GM12864 (cell line): ENCODE measurements at places on chromosomes 11 and 22.
A peak's percentile ranks its signal among the peaks of the same experiment; 100 is the strongest.

GRCh38 chr11:46537121-46537520, 56.7 kb downstream of the AMBRA1 start:
- no peak for DNase-seq

- no peak for DNase-seq
Measured at GRCh38 chr22:28934026-28934425, 50.7 kb downstream of the ZNRF3 start.

GRCh38 chr11:110196884-110197420, 99.5 kb downstream of the RDX start:
- no peak for DNase-seq

DNA sequence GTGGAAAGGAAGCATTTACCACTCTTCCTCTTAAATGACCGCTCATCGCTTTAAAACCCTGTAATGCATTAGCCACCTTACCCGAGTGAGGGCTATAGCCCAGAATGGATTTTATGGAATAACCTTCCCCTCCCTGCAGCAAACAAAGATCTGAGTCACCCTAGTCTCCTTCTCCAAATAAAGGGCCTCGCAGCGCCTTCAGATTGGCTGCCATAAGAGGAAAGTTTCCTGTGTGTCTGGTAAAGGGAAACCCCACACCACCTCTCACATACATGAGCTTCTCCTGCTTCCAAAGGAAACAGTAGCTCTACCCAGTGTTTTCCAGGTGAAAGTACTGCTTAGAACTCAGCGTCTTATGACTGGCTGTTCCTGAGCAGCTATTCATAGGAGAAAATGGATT, 47.8 kb downstream of the PPP2R1B start:
- no peak for DNase-seq

DNA sequence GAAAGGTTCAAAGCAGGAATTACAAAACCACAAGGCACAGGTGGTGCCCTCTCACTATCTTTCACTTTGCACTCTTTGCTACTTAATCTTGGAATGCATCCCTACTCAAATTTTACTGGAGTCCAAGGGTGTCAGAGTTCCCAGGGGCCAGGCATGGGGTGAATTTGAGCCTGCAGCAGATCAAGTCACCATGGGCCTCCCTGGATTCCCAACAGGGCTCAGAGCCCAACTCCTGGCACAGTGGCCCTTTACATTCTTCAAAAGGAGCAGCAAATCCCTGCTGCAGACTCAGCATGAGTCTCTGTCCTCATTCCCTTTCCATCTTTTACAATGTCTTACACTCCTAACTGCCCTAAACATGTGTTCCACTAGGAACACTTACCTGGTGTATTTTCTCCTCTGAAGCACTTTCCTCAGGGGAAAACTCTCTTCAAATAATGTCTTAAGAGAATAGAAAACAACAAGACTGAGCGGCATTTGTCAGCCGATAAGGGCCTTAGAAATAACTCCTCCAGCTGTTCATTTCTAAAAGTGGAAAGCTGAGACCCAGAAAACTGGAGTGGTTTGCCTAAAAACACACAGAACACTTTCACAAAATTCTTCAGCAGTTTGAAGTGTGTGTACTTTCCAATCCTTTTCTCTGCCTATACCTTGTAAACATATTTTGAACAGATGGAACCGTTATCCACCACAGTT, 596.0 kb downstream of the INSC start:
- DNase-seq, result no peak

- no peak for DNase-seq
Measured at GRCh38 chr11:123086305-123086704, 24.4 kb upstream of the HSPA8 start.

- DNase-seq, result no peak
Measured at GRCh38 chr11:2294926-2295290, 6.8 kb downstream of the C11orf21 start.

- no peak for DNase-seq
Measured at GRCh38 chr22:24140357-24140756, 40.9 kb upstream of the SUSD2 start.

- no peak for DNase-seq
Measured at GRCh38 chr11:9330387-9331384, 16.3 kb upstream of the TMEM41B start.

- DNase-seq, result no peak
Measured at GRCh38 chr11:63445720-63446119, 45.2 kb downstream of the PLAAT5 start.

DNA sequence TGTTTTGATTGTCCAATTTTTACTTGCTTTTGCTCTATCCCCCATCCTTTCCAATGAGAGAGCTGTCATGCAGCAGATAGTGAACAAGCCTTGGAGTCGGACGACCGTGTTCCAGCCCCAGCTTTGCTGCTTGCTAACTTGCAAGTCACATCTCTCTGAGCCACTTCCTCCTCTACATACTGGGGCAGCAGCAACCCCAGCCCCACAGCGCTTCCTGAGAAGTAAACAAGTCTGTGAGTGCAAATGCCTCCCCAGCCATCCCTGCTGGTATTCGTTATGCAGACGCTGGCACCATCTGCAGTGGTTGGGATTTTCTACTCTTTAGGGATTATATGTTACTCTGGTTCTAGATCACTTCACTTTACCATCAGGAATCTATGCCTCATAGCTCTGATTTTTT, 35.0 kb downstream of the TPBGL start:
- no peak for DNase-seq

GRCh38 chr22:20216863-20217499, 51.1 kb downstream of the RTN4R start:
- no peak for DNase-seq

GRCh38 chr22:33111491-33111890, 53.3 kb upstream of the SYN3 start:
- DNase-seq, result no peak

DNA sequence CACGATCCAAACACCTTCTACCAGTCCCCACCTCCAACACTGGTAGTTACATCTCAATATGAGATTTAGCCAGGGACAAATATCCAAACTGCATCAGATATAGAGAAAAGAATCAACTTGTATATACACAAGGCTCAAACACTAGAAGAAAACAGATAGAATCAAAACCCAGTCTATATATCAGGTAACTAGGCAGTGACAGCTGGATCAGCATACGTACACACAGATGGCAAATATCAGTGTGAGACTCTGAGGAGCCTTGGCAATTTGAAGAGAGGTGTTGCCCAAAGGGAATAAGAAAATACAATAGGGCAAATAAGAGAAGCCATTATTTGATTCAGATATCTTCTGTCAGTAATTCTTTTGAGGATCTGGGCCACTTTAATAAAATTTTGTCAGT, 951.3 kb upstream of the CHORDC1 start:
- DNase-seq, result no peak

GRCh38 chr11:71437879-71438278, 10.3 kb downstream of the DHCR7 start:
- no peak for DNase-seq

DNA sequence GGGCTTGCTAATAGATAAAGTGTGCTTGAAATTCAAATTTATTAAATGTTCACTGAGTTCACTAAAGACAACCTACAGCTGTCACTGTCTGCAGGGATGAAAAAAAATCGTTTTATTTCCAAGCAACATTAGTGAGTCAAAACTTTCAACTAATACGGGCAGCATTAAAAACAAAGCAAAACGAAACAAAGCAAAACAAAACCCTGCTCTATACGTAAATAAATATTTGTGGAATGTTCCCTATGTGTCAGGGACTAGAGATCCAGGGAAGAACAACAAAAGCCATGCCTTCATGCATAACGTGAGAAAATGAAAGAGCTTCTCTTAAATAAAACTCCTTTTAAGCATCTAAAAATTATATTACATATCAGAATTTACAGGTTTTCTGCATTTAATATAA, 553 bp downstream of the NAALAD2 start:
- DNase-seq, result no peak

GRCh38 chr11:84922212-84922805, 704.8 kb downstream of the DLG2 start:
- no peak for DNase-seq

GRCh38 chr11:83990160-83990733, 704.1 kb upstream of the CCDC90B start:
- no peak for DNase-seq

GRCh38 chr11:65945941-65946558, 770 bp downstream of the TSGA10IP start:
- DNase-seq, result no peak

GRCh38 chr11:58495906-58496305, 12.0 kb downstream of the OR5B21 start:
- DNase-seq, result no peak

DNA sequence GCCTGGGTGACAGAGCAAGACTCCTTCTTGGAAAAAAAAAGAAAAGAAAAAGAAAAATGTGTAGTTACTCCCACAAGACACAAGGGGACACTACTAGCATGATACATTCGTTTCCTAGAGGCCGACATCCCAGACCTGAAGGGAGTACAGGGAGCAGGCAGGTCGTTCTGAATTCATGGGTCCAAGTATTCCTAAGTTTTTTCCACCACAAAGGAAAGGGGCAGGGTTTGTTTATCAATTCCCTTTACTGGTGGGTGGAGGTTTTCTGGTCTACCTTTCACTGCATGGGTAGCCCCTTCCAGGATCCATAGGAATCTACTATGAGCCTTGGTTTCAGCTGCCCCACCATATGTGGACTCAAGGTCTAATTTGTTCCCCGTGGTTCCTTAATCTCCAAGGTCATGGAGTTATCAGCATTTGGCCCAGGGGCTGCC, 11.8 kb downstream of the TIGD3 start:
- peak; percentile 27 for DNase-seq

- DNase-seq, result no peak
Measured at GRCh38 chr11:47641600-47642098, 710 bp downstream of the MTCH2 start.

DNA sequence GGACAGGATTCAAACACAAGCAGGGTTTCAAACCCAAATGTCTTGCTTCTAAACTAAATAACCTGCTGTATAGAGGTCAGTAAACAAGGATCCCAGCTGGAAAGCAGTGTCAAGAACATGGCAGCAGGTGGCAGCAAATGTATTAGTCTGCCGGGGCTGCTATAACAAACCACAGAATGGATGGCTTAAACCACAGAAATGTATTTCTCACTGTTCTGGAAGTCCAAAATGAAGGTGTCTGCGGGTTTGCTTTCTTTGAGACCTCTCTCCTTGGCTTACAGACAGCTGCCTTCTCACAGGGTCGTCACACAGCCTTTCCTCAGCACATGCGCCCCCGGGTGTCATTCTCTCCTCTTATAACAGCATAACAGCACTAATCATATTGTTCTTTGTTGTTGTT, 65.1 kb upstream of the LRRC55 start:
- peak; percentile 3 for DNase-seq

- DNase-seq, result no peak
Measured at GRCh38 chr11:12485328-12485727, 108.0 kb downstream of the PARVA start.

- no peak for DNase-seq
Measured at GRCh38 chr11:95688015-95688414, 101.6 kb downstream of the FAM76B start.

DNA sequence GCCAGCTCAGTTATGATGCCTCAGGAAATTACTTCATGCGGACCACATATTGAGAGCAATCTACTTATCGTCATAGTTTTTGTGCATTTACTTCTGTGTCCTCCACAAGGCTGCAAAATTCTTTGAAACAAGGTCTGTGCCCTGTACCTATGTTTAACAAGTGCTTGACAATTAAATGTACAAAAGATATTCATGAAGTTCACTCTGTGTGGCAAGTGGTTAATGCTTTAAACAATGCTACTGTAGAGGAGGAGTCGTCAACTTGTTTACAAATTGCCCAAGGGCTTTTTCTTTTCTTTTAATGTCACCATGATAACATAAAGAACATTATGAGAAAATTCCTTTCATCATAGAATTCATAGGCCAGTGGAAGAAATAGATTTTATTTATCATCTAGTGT, 871.5 kb upstream of the CCDC90B start:
- no peak for DNase-seq

- no peak for DNase-seq
Measured at GRCh38 chr11:59418156-59418555, 8.1 kb downstream of the OR5A2 start.

- DNase-seq, result no peak
Measured at GRCh38 chr11:7555052-7555699, 41.4 kb downstream of the PPFIBP2 start.

GRCh38 chr22:39234867-39235687, 9.7 kb downstream of the PDGFB start:
- no peak for DNase-seq

- DNase-seq, result no peak
Measured at GRCh38 chr11:1048375-1049070, 12.0 kb upstream of the MUC6 start.

- no peak for DNase-seq
Measured at GRCh38 chr11:102085864-102086551, 24.2 kb upstream of the YAP1 start.

- DNase-seq, result no peak
Measured at GRCh38 chr11:87463486-87464102, 425.9 kb downstream of the TMEM135 start.

GRCh38 chr11:1230121-1230455, 7.2 kb downstream of the MUC5B start:
- DNase-seq, result no peak

GRCh38 chr11:113365895-113366294, 21.7 kb upstream of the ANKK1 start:
- DNase-seq, result no peak

DNA sequence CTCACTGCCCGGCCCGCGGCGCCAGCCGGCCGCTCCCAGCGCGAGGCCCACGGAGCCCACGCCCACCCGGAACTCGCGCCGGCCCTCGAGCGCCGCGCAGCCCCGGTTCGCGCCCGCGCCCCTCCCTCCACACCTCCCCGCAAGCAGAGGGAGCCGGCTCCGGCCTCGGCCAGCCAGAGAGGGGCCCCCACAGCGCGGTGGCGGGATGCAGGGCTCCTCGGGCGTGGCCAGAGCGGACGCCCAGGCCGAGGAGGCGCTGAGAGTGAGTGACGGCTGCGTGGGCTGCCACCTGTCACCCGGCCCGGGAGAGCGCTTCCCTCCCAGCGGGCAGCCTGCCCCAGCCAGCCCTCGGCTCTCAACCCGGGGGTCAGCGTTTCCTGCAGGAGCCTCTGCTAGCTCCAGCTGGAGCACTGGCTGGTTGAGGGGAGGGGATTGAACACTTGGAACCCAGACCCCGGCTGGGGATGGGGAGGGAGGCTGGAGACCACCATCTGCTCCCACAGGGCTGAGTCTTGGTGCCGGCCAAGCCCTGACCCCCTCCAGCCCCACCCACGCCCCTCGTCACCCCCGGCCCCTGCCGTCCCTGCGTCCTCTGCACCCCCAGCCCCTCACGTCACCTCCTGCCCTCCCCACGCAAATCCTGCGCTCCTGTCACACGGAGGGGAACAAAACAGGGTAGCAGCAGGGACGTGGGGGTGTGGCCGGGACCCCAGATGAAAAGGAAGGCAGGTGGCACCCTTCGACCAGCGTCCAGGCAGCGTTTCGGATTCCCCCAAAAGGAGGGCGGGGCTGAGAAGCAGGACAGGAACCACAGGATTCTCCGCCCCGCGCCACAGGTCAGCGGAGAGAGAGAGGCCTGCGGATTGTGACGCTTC, 157.0 kb downstream of the BRD1 start:
- no peak for DNase-seq

- no peak for DNase-seq
Measured at GRCh38 chr22:36918586-36919284, 5.3 kb downstream of the CSF2RB start.

- peak; percentile 22 for DNase-seq
Measured at GRCh38 chr22:35582861-35583670, 34.1 kb downstream of the MB start.
